ENCODE measurements at places on chromosomes 2 and 18. TPM values are rescaled to one million over a fixed set of nuclear protein-coding genes. Genes with fewer than 3 reads are reported as not detected.

Gene SDC1
- 0.93 TPM for total RNA-seq

Gene GREB1L
- total RNA-seq = 154 TPM

Gene ARL4C
- total RNA-seq = 23.2 TPM

Gene ITGB6
- total RNA-seq = not detected

Gene TCF23
- total RNA-seq = not detected

Gene MAP4K3
- 48.1 TPM for total RNA-seq

Gene SIX3
- 0.86 TPM for total RNA-seq

Gene SAG
- total RNA-seq = not detected

Gene MBD5
- 95.4 TPM for total RNA-seq

All from glutamatergic neuron (in vitro differentiated cells).